NCI-H2029 treated with DMSO at 0.1 percent for 48 hours (cell line): ENCODE measurements at places on chromosomes 3 and 15.
A peak's percentile ranks its signal among the peaks of the same experiment; 100 is the strongest.

- DNase-seq: no peak
Measured at GRCh38 chr3:98038876-98039275, 3.8 kb upstream of the GABRR3 start.

DNA sequence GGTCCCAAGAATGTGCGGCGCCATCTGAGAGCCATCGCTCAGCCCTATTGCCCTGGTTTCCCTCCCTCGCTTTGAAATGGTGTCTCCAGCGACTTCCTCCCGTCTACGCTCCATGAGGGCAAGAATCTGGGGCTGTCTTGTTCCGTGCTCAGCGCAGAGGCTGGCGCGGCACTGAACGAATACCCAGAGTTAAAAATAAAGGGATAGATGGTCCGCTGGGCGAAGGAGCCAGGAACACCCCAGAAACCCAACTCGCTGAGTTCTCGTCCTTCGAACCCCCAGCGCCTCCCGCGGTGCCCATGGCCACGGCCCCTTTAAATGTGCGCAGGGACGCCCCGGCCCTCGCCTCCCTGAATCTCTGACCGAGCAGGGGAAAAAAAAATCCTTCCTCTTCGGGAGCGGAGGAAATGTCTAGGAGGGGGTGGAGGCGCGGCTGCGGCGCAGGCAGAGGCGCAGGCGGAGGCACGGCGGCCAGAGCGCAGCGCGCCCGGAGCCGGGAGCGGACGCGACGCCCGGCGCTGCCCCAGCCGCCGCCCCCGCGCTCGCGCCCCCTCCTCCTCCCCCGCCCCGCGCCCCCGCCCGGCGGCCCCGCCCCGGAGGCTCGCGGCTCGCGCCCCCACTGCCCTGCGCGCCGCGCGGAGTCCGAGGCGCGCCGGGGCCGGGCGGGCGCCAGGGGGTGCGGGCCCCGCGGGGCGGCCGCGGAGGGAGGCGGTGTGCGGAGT is 8.5 kb upstream of the FGD5 start:
- no peak for DNase-seq

- no peak for DNase-seq
Measured at GRCh38 chr15:49343546-49343945, 79.5 kb upstream of the FGF7 start.

GRCh38 chr3:15206662-15207576 is 873 bp downstream of the CAPN7 start:
- no peak for DNase-seq

- no peak for DNase-seq
Measured at GRCh38 chr15:73892446-73893226, 19.3 kb downstream of the TBC1D21 start.

GRCh38 chr15:56806148-56806536 is 72.8 kb upstream of the ZNF280D start:
- no peak for DNase-seq

DNA sequence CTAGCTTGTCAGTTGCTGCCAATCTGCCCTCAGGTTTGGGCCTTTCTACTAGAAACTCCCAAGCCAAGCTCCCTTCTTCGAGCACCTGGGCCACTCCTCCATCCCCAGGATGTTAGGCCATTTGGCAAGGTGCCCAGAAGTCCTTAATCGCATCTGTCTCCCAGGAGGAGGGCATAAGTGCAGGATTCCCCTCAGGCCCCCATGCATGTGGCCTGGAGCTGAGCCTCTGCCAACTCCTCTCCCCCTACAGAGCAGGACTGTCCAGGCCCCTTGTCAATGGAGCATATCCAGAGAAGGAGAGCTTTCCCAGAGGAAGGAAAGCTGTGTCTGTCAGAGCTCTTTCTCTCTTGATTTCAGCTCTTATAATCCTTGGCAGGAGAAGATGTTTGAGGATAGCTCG is 182.6 kb upstream of the ROPN1 start:
- DNase-seq: peak; percentile 98

- no peak for DNase-seq
Measured at GRCh38 chr3:147298511-147298982, 107.8 kb downstream of the ZIC4 start.

- no peak for DNase-seq
Measured at GRCh38 chr3:127324076-127324475, 36.2 kb upstream of the PRR20G start.

DNA sequence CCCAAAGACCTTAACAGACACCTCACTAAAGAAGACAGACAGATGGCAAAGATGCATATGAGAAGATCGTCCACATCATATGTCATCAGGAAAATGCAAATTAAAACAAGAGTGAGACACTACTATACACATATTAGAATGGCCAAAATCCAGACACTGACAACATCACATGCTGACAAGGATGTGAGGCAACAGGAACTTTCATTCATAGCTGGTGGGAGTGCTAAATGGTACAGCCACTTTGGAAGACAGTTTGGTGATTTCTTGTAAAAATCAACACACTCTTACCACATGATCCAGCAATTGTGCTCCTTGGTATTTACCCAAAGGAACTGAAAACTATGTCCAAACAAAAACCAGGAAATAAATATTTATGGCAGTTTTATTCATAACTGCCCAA is 17.6 kb downstream of the CHDH start:
- no peak for DNase-seq

DNA sequence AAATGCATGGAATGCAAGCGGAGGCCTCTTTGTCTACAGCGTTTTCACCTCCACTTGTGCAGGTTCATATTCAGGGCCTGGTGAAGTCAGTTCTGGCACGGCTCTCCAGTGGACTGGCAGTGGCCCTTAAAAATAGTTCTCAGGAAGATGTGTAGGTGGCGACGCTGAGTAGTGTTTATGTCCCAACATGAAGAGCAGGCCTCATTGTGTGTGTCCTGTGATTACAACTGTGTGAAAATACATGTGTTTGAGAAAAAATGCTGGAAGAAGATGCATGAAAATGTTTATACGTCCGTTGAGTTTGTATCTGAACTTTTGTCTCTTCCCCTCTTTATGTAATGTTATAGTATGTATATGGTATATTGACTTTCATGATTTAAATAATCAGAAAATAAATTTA is 7.2 kb downstream of the LIPC start:
- DNase-seq: peak; percentile 40

GRCh38 chr3:134211797-134212196 is 38.9 kb downstream of the RYK start:
- DNase-seq: peak; percentile 17

DNA sequence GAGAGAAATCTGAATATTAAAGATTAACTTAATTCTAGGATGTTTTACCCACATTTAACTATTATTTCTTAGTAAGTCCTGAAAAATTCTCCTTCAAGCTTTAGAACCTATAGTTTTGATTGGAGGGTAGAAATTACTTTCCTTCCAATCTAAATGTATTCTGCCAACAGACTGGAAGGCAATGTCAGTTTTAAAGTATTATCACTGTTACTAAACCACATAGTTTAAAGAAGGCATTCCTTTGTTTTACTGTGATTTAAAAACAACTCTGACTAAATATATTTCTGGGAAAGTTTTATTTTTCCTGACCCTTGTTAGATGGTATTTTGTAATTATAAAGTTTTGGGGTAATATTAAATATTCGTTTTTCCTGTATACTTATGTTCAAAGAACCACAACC is 382.5 kb downstream of the TBC1D5 start:
- no peak for DNase-seq

- no peak for DNase-seq
Measured at GRCh38 chr3:182464513-182465145, 328.7 kb upstream of the ATP11B start.

DNA sequence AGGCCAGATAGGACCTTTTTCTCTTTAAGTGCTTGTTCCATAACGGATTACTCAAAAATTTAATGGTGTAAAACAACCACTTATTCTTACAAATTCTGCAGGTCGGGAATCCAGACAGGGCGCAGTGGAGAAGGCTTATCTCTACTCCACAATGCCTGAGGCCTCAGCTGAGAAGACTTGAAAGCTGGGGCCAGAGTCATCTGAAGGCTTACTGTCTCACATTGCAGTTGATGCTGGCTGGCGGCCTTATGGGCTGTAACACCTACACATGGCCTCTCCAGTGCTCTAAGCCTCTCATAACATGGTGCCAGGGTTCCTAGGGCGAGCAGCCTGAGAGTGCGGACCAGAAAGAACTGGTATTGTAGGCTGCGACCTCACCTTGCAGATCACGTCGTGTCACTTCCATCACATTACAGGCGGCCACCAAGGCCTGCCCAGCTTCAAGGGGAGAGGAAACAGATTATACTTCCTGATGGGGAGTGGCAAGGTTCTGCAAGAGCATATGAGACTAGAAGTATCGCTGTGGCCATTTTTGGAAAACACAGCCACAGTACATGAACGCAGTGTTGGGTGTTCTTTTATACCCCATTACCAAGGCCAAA is 32.4 kb downstream of the CMTM7 start:
- DNase-seq: peak; percentile 52

DNA sequence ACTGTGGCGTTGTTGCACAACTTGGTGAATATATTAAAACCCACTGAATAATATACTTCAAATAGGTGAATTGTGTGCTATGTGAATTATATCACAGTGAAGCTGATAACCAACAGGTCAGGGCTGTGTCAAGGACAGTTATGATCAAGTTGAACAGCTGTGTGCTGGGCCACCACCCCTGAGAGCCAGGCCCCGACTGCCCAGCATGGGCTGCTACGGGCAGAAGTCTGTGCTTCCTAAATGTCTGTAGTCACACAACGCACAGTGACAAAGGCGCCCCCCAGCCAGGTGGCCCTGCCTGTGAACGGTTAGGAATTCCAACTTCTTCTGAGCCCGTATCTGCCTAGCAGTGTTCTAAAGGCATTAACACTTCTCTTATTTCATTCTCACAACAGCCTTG is 32.8 kb downstream of the TKT start:
- DNase-seq: no peak

DNA sequence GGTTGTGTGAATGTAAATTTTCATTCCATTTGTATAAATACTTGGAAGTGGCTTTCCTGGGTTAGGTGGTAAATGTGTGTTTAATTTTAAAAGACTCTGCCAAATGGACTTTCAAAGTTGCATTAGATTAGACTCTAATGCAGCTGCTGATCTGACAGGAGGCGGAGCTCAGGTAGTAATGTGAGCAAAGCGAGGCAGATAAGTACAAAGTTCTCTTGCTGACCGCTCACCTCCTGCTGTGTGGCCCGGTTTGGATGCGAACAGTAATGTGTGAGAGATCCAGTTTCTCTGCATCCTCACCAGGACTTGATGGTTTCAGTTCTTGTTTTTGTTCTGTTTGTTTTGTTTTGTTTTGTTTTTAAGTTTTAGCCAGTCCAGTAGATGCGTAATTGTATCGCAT is 34.9 kb upstream of the GABRA5 start:
- DNase-seq: no peak

- DNase-seq: no peak
Measured at GRCh38 chr3:180383332-180384020, 218.5 kb upstream of the TTC14 start.

- no peak for DNase-seq
Measured at GRCh38 chr15:88202231-88202630, 54.3 kb downstream of the NTRK3 start.

GRCh38 chr3:157134620-157135191 is 25.2 kb downstream of the CCNL1 start:
- DNase-seq: no peak

- no peak for DNase-seq
Measured at GRCh38 chr3:108947855-108948254, 5.8 kb downstream of the GUCA1C start.

- no peak for DNase-seq
Measured at GRCh38 chr3:122886946-122887345, 92.1 kb downstream of the SLC49A4 start.

- peak; percentile 76 for DNase-seq
Measured at GRCh38 chr3:23389089-23389488, 186.0 kb downstream of the UBE2E2 start.

- no peak for DNase-seq
Measured at GRCh38 chr3:87025661-87026645, 35.0 kb upstream of the VGLL3 start.

DNA sequence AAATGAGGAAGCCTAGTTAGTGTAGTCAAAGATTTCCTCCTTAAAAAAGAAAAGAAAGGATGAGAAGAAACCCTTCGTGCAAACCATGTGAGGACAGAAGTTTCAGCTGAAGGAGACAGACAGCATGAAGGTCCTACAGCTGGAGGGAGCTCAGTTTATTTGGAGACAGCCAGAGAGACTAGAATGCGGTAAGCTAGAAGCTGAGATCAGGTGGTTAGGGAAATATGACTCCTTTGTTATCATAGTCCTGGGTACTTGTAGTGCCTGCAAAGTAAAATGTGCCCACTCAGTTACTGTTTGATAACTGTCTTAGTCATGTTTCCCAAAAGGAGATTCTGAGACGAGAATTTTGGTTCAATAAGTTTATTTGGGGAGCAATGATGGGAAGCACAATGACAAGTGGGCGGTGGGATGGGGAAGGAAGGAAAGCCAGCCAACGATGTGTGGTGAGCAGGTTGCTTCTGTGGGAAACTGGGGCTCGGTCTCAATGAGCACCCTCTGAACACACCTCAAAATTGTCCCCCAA is 178.8 kb upstream of the SNTN start:
- DNase-seq: no peak

GRCh38 chr15:100713163-100713867 is 110.9 kb downstream of the ASB7 start:
- no peak for DNase-seq

DNA sequence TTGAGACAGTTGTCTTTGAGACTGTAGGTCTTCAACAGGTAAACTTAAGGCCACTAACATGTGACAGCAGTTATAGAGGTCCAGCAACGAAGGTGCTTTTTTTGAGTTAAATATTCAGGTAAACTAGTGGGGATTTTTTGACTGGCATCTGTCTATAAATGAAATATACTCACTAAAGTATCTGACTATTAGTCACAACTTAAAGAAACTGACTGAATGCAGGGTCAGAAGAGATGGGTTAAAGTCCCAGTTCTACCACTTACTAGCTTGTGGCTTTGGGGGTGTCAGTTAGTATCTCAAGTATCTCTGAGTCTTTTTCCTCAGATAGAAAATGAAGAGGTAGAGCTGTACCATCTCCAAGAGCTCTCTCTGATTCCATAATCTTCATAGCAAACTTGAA is 18.0 kb downstream of the MIX23 start:
- no peak for DNase-seq

- DNase-seq: no peak
Measured at GRCh38 chr15:51932161-51932560, 39.4 kb downstream of the LEO1 start.

GRCh38 chr3:123421353-123422174 is 27.3 kb downstream of the ADCY5 start:
- peak; percentile 82 for DNase-seq

- DNase-seq: peak; percentile 49
Measured at GRCh38 chr3:31981206-31982181, at the start of the genes OSBPL10 and ZNF860. TSS of gene OSBPL10 (minus strand) at chr3:31981262. CDS start at chr3:31981179, 83 bp downstream. TSS of gene ZNF860 (plus strand) at chr3:31981750. CDS start at chr3:31989080, 7,330 bp downstream.

GRCh38 chr15:42375252-42375651 is 16.0 kb downstream of the CAPN3 start:
- DNase-seq: no peak

- no peak for DNase-seq
Measured at GRCh38 chr3:146159616-146160320, 1.2 kb downstream of the PLOD2 start.

- no peak for DNase-seq
Measured at GRCh38 chr3:5813521-5813920, 626.0 kb downstream of the EDEM1 start.

DNA sequence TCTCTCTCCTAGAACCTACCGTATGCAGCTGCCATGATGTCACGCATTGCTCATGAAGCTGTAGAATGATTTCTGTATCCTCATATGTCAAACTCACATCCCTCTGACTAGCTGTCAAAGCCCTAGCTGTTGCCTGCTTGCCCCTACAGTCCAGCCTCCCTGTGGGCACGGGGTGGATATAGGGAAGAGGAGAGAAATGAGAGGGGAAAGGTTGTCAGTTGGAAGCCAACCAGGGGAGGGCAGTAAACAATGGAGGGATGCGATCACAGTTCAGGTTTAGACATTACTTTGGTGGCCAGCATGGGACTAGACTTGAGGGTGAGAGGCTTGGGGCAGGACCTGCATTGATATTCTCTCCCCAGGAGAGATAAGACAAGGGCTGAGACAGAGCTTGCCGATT is 1.7 kb upstream of the HDGFL3 start:
- DNase-seq: no peak
